T-helper 1 cell (primary cell): ENCODE measurements at places on chromosomes 1 and 21.

DNA sequence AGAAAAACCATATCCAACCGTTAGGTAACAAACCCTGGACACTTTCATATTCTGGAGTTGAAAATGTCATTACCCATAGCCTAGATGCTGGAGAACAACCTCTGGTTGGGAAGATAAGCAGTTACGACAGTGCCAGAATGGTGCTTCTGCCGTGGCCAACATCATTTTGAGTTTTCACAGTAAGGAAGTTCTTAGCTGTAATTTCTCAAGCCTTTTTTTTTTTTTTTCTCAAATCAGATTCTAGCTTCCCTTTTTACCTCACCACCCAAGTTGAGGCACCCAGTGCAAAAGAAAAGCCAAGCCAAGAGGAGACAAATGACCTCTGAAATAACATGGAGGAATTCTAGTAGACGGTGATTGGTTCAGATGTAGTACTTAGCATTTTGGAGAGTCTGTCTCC is 21.8 kb downstream of the PPT1 start:
- DNase-seq = no peak

GRCh38 chr1:18413541-18414305 is 67.0 kb upstream of the KLHDC7A start:
- no peak for DNase-seq

- DNase-seq = no peak
Observed at GRCh38 chr1:155030243-155030795, 3.3 kb downstream of the DCST2 start.

- DNase-seq = peak; percentile 88
Observed at GRCh38 chr1:110209715-110210603, at the start of gene KCNC4. TSS of gene KCNC4 (plus strand) at chr1:110210314. CDS start at chr1:110211500, 1,186 bp downstream.

DNA sequence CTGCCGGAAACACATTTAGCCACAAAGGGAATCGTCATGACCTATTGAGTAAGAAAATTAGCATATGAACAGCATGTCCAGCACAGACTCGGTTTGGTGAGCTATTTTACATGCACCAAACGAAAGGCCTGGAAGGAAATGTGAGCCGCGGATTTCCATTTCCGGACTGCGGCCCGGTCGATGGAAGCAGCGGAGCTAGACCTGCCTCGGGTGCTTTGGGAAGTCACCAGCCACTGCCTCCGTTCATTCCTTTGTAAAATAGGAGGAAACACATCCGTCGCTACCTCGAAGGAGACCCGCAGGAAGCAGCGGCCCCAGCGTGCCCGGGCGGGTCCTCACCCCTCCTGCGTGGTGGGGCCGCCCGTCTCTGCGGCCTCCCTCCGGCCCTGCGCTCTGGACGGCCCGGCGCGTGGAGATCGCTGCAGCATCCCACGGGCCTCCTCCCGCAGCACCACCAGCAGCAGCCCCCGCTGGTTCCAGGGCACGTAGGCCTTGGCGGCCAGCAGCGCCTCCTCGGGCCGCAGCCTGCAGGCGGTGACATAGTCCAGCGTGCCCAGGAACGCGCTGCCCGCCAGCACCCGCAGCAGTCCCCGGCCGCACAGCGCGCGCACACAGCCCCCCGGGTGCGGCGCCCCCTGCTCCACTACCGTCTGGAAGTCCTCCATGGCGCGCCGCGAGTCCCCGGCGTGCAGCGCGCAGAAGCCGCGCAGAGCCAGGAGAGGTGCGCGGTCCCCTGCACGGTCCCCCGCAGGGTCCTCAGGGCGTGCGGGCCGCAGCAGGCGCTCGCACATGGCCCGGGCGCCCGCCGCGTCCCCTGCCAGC is 12.1 kb downstream of the TTC34 start:
- DNase-seq = no peak

- DNase-seq = no peak
Observed at GRCh38 chr1:62955666-62956065, 171.7 kb downstream of the ATG4C start.

- no peak for DNase-seq
Observed at GRCh38 chr1:44870096-44870495, 27.0 kb upstream of the PTCH2 start.

- no peak for DNase-seq
Observed at GRCh38 chr1:63847308-63847910, 73.6 kb downstream of the ROR1 start.

DNA sequence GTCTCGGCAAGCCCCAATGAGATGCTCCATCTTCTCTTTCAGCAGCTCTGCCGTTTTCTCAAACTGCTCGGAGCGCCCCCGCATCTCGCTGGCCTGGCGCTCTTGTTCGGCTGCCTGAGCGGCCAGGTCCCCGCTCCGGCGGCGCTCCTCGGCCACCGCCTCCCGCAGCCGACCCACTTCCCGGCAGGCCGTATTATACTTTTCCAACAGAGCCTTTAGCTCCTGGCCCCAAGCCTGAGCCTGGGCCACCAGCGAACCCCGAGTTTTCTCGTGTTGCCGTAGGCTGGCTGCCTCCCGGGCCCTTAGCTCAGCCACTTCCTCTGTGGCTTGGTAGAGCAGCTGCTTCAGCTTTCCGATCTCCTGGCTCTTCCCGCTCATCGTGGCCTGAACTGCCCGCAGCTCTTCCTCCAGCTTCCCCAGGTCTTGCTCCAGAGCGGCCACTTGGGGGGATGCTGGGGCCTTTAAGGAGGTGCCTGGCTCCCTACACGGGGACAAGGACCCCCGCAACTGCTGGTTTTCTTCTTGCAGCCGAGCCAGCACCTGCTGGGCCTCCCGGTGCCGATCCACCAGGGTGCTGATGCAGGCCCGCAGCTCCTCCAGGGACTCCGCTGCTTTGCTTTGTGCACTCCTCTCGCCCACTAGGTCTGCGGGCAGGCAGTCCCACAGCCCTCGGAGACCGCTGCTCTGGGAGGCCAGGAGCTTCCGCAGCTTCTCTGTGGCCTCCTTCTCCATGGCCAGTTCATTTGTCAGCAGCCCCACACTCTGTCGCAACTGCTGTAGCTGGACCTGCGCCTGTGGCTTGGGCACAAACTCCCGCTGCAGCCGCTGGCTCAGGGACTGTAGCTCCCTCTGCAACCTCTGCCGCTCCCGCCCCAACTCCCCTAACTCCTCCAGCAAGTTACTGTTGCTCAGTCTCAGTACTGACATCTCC is 13.4 kb upstream of the PIAS3 start:
- peak; percentile 47 for DNase-seq

DNA sequence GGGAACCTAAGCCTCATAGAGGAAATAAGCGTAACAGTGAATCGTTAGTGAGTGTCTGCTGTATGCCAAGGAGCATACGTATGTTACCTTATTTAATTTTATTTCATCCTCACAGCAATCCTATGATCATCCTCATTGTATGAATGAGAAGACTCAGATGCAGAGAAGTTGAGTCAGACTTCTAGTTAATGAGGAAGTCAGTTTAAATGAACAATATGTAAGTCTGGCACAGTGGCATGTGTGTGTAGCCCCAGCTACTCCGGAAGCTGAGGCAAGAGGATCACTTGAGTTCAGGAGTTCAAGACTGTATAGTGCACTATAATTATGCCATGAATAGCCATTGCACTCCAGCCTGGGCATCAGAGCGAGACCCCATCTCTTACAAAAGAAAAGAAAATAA is 148.0 kb downstream of the ZZZ3 start:
- no peak for DNase-seq

GRCh38 chr1:153345187-153346076 is 3.2 kb downstream of the PGLYRP4 start:
- no peak for DNase-seq

DNA sequence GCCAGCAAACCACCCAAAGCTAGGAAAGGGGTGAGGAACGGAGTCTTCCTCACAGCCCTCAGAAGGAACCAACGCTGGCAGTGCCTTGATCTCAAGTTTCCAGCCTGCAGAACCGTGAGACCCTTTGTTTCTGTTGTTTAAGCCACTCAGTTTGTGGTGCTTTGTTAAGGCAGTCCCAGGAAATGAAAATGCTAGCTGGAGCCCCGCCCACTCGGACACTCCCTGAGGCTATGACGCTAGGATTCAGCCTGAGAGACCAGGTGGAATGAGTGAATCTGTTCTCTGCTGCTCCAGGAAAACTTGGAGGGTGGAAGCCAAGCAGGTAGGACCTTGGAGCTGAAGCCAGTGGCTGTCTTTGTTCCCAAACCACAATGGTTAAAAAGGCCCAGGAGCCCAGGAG is 196.5 kb upstream of the POU3F1 start:
- DNase-seq = no peak

- no peak for DNase-seq
Observed at GRCh38 chr1:91617285-91617765, 116.7 kb downstream of the CDC7 start.

DNA sequence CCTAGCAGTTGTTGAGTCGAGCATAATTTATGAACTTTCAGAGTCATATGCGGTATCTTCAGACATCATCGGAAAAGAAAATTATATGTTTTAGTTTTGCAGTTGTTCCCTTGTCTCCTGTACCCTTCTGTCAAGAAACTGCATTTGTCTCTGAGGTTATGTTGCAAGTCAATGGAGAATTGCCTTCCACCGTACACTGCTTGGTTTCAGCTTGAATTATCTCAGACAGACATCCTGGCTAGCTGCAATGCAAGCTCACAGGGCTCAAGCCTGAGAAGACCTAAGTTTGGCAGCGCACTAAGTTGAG is 156.0 kb downstream of the NFIA start:
- no peak for DNase-seq

DNA sequence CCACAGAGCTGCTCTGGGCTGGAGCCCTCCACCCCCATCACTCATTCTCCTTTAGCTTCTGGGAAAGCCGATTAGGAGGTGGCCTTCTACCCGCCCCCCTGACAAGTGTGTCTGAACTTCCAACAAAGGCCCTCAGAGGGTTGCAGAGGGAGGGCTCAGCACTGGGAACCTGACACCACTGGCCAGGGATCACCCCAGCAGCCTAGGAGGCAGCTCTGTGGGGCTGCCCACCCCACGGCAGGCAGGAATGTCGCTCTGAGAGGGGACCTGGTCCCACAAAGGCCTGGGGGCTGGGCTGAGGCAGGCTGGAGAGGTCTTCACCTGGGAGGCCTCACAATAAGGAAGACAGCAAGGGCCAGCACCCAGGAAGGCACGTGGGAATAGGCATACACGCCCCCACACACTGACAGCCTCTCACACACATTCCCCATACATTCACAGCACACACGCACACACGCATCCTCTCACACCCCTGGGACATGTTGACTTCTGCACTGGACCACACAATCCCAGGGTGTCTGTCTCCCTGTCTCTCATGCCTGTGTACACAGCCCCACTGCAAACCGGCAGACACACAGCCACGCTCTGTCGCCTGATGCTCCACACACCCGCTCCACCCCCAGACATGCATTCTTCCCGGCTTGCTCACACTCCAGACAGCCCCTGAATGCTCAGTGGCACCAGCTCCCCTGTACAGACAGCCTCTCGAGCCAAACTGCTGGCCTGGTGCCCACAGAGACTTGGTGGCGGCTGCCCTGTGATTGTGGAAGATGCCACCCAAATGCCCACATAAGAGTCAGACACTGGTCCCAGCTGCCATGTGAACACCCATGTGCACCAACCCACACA is 30.7 kb downstream of the DMBX1 start:
- no peak for DNase-seq

DNA sequence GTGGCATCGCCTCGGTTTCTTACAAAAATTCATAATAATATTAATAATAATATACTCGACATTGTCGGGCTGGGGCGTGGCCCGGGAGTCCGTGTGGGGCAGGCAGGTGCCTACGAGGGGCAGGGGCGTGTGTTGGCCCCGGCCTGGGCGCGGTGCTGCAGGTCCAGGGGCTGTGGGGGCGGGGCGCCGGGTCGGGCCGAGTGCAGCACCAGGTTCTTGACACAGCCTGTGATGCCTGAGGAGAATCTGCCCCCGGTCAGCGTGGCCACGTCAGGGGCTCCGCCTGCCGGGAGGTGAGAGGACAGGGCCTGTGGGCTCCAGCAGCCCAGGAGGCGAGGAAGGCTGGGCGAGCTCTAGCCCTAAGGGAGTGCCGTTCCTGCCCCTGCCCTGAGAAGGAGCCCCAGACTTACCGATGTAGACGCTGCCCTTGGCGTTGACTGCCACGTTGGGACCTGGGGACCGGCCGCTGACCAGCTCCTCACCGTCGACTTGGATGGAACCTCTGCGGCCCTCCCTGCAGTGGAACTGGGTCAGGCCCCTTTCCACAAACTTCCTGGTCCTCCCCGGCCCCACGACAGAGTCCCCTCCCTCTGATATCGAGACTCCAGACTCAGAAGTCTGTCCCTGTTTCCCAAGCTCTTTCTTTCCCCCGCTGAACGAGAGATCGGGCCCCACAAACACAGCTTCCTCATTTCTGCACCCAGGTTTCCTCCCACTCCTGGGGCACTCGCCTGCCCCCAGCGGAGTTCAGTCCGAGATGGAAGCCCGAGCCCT is 11.3 kb downstream of the LDLRAD2 start:
- DNase-seq = no peak

GRCh38 chr1:30464187-30464617 is 259.2 kb downstream of the MATN1 start:
- DNase-seq = no peak

DNA sequence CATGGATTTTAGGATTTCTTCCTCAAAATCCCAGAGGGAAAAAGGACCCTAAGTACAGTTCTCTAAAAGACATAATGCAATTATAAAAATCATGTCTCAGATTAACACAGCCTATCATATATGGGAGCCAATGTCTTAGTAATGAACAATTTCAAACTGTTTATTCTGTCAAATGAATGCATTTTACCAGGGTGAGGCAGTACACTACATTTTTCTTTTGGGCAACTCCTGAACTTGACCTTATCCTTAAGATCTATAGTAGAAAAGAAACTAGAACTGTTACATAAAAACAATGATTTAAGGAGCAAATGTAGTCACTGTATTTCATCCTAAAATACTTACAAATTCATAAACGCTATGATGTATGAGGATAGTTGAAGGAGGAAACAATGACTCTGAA is 226.3 kb upstream of the B3GALT2 start:
- DNase-seq = peak; percentile 31

DNA sequence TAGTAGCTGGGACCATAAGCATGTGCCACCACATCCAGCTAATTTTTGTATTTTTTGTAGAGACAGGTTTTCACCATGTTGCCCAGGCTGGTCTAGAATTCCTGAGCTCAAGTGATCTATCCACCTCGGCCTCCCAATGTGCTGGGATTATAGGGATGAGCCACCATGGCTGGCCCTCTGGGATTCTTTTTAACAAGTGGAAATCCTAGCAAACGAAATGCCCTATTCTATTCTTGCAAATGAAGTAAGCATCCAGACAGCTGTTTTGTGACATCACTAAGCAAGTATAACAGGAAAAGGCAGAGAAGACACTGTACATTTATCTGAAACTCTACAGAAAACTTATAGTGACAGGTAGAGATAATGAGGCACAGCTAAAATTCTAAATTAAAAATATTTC is 86.4 kb downstream of the DDAH1 start:
- DNase-seq = no peak

DNA sequence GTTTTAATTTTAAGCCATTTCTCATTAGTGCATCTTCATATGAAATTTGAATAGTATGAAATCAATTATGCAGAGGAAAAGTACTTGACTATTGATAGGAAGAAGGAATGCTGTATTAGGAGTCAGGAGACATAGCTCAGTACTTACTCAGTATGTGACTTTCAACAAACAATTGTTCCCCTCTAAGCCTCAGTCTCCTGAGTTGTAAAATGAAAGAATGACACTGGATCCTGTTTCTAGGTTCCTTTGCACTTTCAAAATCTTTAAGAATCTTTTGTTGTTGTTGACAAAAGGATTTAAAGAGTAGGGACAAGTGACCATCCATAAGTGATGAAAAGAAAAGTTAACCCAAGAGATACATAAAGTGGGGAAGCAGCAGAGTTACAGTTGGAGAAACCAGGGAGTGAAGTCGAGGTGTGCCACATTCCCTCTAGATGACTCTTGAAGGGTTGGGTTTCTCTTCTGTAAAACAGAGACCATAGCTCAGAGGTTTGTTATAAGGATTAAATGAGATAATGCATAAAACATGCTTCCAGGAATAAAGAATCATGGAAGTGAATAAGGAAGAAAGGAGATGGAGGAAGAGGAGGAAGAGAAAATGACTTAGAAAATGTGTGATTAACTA is 105.7 kb upstream of the KCNJ15 start:
- DNase-seq = no peak
